ENCODE measurements at places on chromosomes 5 and 9. TPM values are rescaled to one million over a fixed set of nuclear protein-coding genes. Genes with fewer than 3 reads are reported as not detected.

Gene KCNIP1
- not detected for total RNA-seq

Gene CHSY3
- total RNA-seq, result 0.13 TPM

Gene WNT8A
- total RNA-seq, result not detected

Gene CARD9
- 0.53 TPM for total RNA-seq

Gene SSBP2
- total RNA-seq, result 8.2 TPM

Gene QRFP
- total RNA-seq, result not detected

Gene GCNT4
- total RNA-seq, result 0.43 TPM

Gene CDX1
- not detected for total RNA-seq

Gene G3BP1
- 132 TPM for total RNA-seq

Gene NDUFS4
- total RNA-seq, result 109 TPM

Gene COL27A1
- total RNA-seq, result 14.6 TPM

Gene SPATA31E1
- total RNA-seq, result 0.03 TPM

Gene ADAMTS19
- total RNA-seq, result not detected

Gene FGFR4
- 25.0 TPM for total RNA-seq

Gene SPATA9
- not detected for total RNA-seq

Gene MTAP
- 9.9 TPM for total RNA-seq

Gene PCDHA9
- total RNA-seq, result not detected

Gene NPR3
- 20.8 TPM for total RNA-seq

All from A549 treated with CORT108297 at 1 μM for 4 hours (cell line).